ENCODE measurements at places on chromosomes 6 and 20.

DNA sequence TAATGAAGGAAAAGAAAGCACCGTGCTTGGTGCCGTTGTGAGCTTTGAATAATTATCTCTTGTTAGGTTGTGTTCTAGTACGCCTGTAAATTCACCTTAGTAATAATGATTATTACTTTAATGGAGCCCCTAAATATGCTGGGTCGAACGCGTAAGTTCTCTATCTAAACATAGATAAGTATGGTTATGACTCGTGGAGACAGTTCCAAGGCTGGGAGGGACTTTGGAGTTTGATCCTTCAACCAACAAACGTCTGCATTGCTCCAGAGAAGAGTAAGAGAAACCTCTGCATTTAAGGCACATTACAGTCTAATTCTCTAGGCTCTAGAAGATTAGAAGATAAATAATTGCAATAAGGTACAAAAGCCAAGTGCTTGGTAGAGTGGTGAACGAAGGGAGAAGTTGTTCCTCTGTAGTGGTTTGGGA, 514 bp downstream of the ACOT13 start:
- no peak for DNase-seq

GRCh38 chr20:39390186-39390585, 428.0 kb downstream of the DHX35 start:
- DNase-seq: no peak

DNA sequence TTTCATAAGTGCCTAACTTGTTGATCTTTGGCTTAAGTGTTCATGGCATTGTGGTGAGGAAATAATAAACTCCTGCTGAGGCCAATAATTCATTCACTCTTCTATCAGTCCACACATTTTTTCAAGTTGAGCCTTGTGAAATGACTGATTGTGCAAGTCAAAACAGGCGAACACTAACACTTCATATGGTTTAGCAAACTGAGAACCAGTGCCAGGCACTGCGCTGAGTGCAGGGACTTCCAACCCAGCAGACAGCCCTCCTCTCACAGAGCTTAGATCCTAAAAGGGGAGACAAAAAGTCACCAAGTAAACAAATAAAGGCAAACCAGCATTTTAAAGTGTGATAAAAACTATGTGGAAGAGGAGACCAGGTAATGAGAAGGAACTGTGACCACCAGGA, 435.0 kb downstream of the PTPRT start:
- no peak for DNase-seq

DNA sequence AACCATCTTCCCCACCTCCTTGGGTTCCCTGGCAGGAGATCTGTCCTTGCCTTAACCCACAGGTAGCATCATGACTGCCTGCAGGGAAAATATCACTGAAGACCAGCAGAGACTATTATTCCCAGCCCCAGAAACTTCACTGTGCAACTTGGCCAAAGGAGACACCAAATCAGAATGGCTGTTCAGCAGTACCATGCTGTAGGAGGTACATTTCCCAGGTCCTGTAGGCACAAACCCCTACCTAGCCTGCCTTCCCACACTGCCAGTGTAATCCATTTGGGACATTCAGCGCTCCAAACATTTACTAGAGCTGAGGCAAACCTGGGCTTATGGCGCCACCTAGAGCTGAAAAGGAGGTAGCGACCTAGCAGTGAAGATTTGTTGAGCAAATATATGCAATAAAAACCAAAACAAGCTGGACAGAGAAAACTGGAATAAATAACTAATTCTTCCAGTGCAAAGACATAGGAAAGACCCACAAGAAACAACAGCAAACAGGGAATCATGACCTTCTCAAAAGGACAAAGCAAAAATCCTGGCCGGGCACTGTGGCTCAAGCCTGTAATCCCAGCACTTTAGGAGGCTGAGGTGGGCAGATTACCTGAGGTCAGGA, 60.3 kb downstream of the VTA1 start:
- no peak for DNase-seq

GRCh38 chr6:89492025-89492640, 59.2 kb downstream of the ANKRD6 start:
- DNase-seq: no peak

DNA sequence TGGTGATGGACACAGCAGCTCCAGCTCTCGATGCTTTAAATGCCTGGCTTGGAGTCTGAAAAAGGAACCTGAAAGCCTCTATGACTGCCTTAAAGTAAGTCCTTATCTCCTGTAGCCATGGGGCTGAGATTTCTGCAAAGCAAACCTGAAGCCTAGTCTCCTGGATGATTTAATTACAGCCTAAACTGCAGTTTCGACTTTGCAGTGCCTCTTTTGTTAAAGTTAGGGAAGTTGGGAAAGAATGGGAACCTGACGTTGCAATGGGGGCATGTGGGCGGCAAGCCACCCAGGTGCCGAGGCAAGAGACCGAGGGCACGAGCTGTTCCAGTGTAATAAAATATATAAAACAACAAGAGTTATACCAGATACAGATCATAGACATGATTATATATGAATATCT, 11.7 kb upstream of the TCFL5 start:
- no peak for DNase-seq
